ENCODE measurements at places on chromosomes 7 and 10.

DNA sequence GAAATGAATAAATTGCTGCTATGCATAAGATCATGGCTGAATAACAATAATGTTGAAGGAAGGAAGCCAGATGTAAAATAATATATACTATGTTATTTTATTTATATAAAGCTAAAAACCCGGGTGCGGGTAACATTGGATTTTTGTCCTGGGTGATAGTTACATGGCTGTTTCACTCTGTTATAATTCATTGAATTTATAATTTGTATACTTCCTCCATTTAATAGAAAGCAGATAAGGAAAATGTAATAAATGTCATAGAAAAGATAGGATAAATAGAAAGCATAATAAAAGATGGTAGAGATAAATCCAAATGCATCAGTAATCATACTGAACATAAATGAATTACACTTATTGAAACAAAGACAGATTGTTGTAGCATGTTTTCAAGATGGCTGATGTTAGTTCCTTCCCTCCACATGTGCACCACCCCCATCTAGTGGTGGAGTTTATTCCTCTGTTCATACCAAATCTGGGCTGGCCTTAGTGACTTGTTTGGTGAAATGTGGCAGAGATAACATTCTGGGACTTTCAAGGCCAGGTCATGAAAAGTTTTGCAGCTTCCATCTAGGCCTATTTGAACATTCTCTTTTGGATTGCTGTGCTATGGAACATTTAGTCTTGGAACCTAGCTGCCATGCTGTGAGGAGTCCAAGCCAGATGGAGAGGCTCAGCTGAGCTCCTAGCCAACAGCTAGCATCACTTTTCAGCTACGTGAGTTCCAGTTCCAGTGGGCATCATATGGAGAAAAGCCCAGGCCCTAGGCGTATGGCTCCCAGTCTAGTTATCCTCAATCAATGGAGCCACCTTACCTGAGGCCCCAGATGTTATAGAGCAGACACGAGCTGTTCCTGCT is 46.9 kb downstream of the AHCYL2 start:
- DNase-seq: peak; percentile 52

- no peak for DNase-seq
Measured at GRCh38 chr7:131241386-131241785, 86.3 kb upstream of the MKLN1 start.

DNA sequence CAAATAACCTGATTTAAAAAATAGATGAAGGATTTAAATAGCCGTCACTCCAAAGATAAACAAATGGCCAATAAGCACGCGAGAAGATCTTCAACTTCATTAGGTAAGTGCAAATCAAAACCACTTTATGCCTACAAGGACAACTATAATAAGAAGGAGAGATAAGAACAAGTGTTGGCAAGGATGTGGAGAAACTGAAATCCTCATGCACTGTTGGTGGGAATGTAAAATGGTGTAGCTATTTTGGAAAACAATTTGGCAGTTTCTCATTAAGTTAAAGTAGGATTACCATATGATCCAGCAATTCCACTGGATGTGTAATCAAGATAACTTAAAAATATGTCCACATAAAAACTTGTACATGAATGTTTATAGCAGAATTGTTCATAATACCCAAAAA is 64.1 kb downstream of the CXCL12 start:
- no peak for DNase-seq

- DNase-seq: no peak
Measured at GRCh38 chr10:61883371-61884025, 18.0 kb upstream of the ARID5B start.

DNA sequence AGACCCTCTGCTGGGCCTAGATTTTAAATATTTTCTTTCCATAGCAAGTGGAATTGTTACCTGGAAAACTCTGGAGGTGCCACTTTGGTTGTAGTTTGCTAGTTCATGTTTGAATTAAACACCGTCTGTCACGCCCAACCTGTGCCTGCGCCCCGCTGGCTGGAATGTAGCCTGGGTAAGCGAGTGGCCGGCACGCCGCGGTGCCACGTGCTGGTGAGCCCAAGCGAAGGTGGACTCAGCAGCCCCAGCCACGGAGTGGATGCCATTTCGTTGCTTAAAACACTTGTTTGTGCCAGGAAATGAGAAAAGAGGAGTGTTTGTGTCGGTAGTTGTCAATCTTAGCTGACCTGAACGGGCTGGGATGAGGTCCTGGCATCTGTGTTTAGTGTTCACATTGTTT is 2.7 kb downstream of the GET4 start:
- no peak for DNase-seq

DNA sequence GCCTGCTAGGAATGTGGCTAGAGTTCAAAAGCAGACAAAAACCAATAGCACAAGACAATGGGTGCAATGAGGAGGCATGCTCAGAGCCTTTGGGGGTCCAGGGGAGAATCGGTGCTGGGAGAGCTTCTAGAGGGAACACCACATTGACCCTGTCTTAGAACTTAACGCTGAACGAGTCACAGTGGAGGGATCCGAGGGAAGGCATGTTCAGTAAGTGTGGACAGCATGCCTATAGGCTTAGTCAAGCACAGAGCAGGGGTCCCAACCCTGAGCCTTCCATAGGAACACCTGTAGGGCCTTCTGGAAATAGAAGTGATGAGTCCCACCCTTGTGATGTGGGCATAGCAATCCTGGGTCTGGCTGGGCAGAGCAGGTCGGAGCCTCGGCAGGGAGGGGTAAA is 148.7 kb downstream of the PKD1L1 start:
- no peak for DNase-seq

DNA sequence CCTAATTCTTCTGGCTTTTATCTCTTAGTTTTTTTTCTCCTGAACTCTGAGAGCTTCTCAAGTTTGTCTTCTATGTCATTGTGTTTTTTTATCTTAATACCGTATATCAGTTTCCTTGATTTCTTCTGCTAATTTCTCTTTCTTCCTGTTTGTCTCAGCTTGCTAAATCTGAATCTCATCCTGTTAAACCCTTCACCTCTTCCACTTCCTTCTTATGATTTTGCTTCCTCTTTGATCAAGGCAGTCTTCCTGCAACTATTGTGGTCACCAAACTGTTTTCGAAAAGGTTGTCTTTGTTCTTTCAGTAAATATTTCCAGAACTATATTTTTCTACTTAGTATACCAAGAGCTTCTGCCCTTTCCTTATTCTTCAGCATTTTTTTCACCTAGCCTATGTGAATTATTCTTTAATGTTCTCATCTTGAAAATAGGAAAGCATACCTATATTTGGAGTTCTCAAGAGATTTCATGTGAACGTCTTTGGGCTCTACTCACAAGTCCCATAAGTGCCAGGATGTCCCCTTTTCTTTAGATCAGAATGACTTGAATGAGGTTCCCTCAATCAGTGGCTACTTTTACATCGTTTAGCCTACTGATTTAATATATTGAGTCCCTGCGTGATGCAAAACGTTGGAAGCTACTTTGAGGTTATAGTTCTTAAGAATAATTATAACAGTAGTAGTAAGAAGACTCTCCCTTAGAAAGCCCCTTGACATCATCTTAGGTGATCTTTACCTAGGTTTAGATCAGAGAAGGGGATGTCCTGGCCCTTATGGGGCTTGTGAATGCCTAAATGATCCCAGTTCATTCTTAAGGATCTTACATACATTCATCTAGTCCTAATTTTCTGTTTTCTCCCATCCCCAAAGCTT is 415.4 kb upstream of the AUTS2 start:
- DNase-seq: no peak

DNA sequence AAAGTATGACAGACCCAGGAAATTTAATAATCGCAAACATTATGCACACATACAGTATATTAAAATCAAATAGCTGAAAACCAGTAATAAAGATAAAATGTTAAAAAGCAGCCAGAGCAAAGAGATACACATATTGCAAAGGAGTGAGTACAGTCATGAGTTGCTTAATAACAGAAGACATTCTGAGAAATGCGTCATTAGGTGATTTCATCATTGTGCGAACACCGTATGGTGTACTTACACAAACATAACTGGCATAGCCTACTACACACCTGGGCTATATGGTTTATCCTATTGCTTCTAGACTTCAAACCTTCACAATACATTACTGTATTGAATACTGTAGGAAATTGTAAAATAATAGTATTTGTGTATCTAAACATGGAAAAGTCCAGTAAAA is 367.6 kb downstream of the NXPH1 start:
- DNase-seq: no peak

DNA sequence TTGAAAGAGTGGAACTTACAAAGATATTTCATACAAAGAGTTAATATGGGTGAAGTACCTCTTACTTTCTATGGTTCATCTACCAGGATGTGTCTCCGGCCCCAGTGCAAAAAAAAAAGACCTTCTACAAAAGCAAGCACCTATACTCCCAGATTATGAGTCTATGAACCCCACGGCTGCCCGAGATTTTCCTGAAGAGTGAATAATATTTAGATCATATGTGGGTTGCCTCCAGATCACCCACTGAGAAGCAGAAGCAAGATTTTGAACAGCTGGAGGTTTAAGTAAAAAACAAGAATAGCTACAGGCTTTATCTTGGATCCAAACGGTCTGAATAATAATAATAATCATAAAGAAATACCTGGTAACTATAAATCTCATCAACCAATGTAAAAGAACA is 207.7 kb downstream of the SKAP2 start:
- no peak for DNase-seq

DNA sequence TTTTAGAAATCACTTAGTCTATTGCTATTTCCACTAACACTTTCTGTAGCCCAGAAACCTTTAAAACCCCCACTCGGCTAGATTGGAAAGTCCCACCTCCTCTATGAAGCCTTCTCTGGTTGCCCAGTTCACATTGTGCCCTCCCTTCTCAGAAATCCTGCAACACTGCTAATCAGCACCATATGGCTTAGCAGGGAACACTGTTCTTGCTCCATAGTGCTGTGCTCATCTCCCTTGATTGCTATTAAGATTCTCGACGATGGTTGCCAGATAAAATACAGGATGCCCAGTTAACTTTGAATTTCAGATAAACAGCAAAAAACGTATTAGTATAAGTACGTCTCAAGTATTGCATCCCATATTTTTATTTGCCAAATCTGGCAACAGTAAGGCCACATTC is 40.1 kb upstream of the XPNPEP1 start:
- DNase-seq: no peak

GRCh38 chr10:59847326-59847725 is 59.0 kb downstream of the CCDC6 start:
- no peak for DNase-seq

- no peak for DNase-seq
Measured at GRCh38 chr10:133224756-133225372, 5.2 kb upstream of the UTF1 start.

- DNase-seq: no peak
Measured at GRCh38 chr10:24690961-24691512, 32.6 kb downstream of the ARHGAP21 start.

- no peak for DNase-seq
Measured at GRCh38 chr10:21138769-21139340, 241.7 kb upstream of the NEBL start.

DNA sequence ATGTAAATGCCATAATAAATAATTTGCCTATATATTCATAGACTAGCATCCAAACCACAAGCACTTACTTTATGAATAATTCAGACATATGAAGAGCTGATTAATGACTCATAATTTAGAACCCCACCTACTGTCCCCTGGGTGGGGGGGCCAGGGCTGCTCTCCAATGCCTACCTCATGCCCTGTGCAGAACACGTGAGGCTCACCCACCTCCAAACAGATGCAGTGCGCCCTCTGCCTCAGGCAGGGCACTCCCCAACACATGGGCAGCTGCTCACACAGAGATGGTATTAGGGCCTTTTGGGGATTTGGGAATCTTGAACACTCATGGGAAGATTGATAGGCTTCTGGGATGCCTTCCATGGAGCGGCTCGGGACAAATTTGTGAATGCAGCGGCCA is 75.1 kb upstream of the INSIG1 start:
- DNase-seq: no peak

- no peak for DNase-seq
Measured at GRCh38 chr10:25934621-25935139, 651 bp downstream of the MYO3A start.

DNA sequence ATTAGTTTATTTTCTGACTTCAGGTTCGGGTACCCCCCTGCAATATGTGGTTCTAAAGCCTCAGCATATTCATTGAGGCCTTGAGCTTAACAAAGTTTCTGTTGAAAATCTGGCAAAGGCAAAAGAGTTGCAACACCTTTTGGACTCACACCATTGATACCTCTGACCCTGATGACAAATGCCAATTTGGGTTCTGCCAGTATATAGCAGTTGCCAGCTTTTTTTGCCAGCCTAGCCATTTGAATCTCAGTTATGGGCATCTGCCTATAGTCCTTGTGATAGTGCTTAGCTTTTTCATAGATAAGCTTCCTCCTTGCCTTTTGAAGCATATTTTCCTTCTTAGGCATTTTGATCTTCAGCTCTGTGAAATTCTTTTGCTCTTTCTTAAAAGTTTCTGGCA is 31.9 kb downstream of the LIPJ start:
- no peak for DNase-seq

DNA sequence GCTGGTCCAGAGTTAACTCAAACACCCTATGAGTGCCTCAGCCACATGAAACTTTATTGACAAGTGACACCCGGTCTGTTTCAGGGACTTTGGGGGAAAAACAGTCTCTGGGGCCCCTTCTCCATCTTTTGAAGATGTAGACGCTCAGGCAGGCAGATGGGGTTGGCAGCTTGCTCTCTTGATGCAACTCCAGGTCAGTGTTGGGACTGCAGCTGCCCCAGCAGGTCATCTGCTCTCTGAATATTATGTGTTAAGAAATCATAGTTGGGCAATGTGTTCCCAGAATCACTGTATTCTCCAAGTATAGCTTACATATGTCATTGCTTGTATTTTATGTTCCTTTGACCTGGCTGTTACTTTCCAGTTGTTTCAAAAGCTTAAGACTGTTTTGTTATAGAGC is 544.9 kb upstream of the MGMT start:
- DNase-seq: no peak

GRCh38 chr10:116111483-116112095 is 161.4 kb downstream of the GFRA1 start:
- DNase-seq: no peak

DNA sequence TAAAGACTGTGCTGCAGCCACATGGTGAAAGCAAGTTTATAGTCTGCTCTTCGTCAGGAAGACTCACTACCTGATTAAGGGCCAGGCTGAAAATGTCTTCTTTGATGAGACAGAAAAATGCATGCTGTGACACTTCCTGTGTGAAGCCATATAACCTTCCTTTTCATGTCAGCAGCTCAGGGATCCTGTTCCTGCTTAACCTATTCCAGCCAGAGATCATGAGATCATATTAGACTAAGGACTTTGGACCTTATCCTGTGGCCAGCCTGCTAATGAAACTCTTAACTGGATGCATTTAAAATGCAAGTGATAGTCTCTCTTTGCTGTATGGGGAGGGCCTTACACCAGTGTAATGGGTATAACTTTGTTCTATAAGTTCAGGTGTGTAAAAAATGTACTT is 165.2 kb downstream of the PTEN start:
- DNase-seq: no peak

GRCh38 chr10:31263903-31264302 is 55.1 kb upstream of the ZEB1 start:
- DNase-seq: no peak

- peak; percentile 54 for DNase-seq
Measured at GRCh38 chr10:32379318-32379949, 32.5 kb upstream of the EPC1 start.

DNA sequence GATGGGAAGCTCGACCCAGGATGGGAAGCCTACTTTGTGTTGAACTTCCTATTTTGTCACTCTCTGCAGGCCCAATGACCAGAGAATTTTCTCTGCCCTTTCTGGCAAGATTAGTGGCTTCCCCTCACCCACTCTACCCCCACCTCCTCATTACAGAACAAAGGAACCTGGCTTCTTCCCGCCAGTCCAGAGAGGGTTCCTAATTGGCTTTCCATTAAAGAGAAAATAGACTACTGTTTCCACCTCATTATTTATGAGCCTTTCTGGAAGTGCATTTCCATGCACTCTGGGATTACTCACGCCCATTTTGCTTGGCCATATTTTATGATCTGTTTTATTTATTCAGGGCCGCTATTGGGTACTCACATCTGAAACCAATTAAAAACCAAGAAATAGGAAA is 94.9 kb upstream of the TCF7L2 start:
- no peak for DNase-seq
